Dorsolateral prefrontal cortex (tissue), 122 donors: ENCODE measurements at places on chromosomes 12 and 14. TPM values are rescaled to one million over a fixed set of nuclear protein-coding genes. Genes with fewer than 3 reads are reported as not detected.

The SALL2 gene
- total RNA-seq, result 41.7 TPM

The MMP17 gene
- 89.5 TPM for total RNA-seq

- no peak for DNase-seq
These were observed 2.0 kb downstream of the PTHLH start for GRCh38 chr12:27970401-27971120.

DNA sequence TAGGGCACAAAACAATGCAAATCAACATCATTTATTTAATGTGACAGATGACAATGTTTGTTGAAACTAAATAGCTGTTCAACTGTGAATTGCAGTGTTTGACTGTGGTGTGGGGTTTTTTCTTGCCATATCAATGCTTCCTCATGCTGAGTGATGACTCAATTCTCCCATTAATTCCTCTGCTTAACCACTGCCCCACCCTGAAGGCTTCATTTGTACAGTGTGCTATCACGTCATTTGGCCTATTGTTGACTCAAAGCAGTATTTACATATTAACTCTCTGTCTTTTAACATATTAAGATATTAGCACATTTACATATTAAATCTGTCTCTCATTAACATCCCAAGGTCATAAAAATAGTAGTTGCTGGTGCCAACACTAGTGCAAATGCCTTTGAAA is 164.8 kb upstream of the NRXN3 start:
- no peak for DNase-seq
